Renal cortex interstitium (tissue), 15 donors: ENCODE measurements at places on chromosomes 7 and 10. TPM values are rescaled to one million over a fixed set of nuclear protein-coding genes. Genes with fewer than 3 reads are reported as not detected.
A peak's percentile ranks its signal among the peaks of the same experiment; 100 is the strongest.

- no peak for DNase-seq
Observed at GRCh38 chr7:584122-584465, 64.4 kb upstream of the PDGFA start.

- DNase-seq = no peak
Observed at GRCh38 chr10:119346095-119346832, 138.9 kb downstream of the GRK5 start.

The C10orf90 gene
- 0.70 TPM for polyA plus RNA-seq

The RARRES2 gene
- 53.5 TPM for polyA plus RNA-seq

DNA sequence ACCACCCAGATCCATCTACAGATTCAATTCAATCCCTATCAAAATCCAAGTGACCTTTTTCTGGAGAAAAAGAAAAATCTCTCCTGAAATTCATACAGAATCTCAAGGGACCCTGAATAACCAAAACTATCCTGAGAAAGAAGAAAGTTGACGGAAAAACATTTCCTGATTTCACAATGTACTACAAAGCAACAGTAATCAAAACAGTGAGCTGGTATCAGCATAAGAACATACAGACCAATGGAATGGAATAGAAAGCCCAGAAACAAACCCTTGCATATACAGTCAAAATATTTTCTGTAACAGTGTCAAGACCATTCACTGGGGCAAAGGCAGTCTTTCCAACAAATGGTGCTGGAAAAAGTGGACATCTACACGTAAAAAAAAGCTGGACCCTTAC is 89.9 kb downstream of the JMJD1C start:
- DNase-seq = no peak

- DNase-seq = peak; percentile 14
Observed at GRCh38 chr7:25951414-25952260, 200.4 kb upstream of the NFE2L3 start.

- no peak for DNase-seq
Observed at GRCh38 chr10:89032141-89032891, 41.7 kb downstream of the FAS start.

GRCh38 chr7:41698114-41698513 is 4.8 kb downstream of the INHBA start:
- DNase-seq = no peak

DNA sequence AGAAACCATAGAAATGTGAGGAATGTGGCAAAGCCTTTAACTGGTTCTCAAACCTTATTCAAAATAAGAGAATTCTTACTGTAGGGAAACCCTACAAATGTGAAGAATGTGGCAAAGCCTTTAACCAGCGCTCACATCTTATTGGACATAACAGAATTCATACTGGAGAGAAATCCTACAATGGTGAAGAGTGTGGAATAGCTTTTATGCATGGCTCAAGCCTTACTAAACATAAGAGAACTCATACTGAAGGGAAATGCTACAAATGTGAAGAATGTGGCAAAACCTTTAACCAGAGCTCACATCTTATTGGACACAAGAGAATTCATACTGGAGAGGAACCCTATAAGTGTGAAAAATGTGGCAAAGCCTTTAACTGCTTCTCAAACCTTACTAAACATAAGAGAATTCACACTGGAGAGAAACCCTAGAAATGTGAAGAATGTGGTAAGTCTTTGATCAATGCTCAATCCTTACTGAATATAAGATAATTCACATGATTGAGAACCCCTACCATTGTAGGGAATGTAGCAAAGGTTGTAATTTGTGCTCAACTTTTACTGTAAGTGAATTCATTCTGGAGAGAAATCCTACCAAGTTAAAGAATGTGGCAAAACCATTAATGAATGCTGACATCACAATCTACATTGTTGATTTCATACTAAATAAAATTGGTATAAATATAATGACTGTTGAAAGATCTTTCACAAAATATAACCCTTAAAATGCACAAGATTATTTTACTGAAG is 142.5 kb upstream of the ZNF479 start:
- DNase-seq = no peak

The GIMAP8 gene
- polyA plus RNA-seq = 9.4 TPM

DNA sequence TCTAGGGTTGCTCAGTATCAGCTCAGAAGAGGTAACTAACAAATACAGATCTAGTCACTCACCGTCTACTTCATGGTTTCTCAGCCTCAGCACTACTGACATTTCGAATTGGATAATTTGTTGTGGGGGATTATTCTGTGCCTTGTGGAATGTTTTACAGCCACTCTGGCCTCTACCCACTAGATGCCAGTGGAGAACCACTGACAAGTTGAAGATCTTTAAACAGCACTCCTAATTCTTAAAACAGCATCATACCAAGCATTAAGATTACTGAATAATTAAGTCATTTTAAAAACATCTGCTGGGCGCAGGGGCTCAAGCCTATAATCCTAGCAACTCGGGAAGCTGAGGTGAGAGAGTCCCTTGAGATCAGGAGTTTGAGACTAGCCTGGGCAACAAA is 82.6 kb downstream of the UPF2 start:
- DNase-seq = no peak

- DNase-seq = peak; percentile 12
Observed at GRCh38 chr7:117322741-117323304, at the start of gene WNT2. TSS of gene WNT2 (minus strand) at chr7:117323058. CDS start at chr7:117322989, 69 bp downstream.

DNA sequence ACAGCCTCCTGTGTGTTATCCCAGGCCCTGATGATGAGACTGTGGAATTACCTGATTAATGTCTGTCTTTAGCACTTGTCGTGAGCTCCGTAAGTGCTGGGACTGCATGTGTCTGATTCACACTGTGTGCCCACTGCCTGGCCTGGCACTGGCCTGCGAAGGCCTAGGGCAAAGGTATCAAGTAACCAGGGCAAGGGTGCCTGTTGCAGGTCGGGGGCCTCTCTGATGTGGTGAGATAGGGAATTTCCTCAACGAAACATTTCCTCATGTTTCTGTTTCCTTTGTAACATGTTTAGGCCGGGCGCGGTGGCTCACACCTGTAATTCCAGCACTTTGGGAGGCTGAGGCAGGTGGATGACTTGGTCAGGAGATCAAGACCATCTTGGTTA is 50.4 kb downstream of the LHPP start:
- DNase-seq = no peak

The SLC16A9 gene
- 50.2 TPM for polyA plus RNA-seq

GRCh38 chr10:33626798-33627466 is 292.5 kb upstream of the NRP1 start:
- DNase-seq = no peak

DNA sequence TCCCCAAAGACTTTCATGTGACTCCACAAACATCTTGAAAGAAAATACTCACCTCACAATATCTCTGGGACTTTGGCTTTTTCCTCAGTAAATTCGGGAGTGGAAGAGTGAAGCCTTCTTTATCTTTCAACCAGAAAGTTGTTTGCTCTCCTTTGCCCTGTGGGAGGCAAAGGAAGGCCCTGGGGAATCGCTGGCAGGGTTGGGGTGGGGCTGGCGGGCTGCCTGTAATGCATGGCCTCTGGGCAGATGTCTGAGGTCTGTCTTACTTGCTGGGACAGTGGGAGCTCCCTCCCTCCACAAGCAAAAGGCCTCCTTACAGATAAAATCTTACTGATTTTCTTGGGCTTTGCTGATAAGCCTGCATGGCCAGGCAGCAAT is 24.9 kb downstream of the TECTB start:
- DNase-seq = no peak

The CALN1 gene
- 1.3 TPM for polyA plus RNA-seq

- DNase-seq = no peak
Observed at GRCh38 chr10:78539247-78539766, 505.6 kb downstream of the RPS24 start.

The KCNIP2 gene
- 8.1 TPM for polyA plus RNA-seq

- no peak for DNase-seq
Observed at GRCh38 chr7:116218051-116218645, 7.8 kb downstream of the TES start.

DNA sequence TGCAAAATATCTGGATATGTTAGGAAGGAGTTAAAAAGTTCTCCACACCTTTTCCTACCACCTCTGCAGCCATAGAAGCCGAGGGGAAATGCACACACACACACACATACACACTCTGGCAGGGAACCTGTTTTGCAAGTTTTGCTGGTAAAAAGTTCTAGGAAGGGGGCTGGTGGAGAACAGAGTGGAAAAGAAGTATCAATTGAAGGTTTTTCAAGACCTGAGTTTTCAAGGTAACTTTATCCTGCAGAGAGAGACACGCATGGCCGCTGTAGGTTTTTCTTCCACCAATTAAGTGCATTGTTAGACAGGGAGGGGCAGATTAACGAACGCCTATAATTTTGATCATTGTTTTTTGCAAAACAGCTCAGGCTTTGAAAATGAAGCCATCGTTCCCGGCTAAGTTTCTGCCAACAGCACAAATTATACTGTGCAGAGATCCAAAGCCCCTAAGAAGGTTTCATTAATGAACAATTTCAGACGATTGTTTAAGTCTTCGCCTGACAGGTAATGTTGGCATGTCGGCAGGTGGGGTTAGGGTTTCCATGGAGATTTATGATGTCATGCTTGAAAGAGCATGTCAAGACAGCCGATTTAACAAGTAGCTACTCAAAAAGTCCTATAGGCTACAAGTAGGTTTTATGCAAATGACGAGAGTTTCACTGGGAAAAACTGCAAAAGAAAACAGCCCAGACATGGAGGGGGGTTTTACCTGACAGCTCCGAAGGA is 29.7 kb downstream of the KIAA1217 start:
- no peak for DNase-seq

GRCh38 chr10:29751240-29751639 is 116.5 kb upstream of the SVIL start:
- no peak for DNase-seq

- DNase-seq = peak; percentile 31
Observed at GRCh38 chr7:143003393-143004051, 23.4 kb downstream of the OR9A2 start.

DNA sequence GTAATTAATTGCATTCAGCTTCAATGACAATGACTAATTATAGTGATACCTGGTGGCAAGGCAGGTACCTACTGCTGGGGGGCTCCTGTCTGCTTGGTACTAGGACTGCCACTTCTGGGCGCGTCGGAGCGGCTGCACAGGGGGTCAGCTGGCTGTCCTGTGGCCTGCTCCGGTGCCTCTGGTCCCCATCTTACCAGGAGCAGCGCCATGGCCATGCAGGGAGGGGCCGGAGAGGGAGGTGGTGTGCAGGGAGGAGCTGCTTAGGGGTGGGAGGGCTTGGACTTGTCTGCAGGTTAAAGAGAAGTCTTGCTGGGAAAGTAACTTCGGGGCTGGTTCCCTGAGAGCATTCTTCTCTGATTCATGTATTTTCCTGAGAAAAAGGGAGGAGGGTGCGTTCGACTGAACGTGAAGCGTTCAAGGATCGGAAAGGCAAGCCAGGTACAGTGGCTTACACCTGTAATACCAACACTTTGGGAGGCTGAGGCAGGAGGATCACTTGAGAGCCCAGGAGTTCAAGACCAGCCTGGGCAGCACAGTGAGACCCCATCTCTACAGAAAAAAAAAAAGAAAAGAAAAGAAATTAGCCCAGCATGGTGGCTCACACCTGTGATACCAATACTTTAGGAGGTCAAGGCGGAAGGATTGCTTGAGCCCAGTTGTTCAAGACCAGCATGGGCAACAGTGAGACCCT is 15.4 kb downstream of the CUX1 start:
- no peak for DNase-seq

DNA sequence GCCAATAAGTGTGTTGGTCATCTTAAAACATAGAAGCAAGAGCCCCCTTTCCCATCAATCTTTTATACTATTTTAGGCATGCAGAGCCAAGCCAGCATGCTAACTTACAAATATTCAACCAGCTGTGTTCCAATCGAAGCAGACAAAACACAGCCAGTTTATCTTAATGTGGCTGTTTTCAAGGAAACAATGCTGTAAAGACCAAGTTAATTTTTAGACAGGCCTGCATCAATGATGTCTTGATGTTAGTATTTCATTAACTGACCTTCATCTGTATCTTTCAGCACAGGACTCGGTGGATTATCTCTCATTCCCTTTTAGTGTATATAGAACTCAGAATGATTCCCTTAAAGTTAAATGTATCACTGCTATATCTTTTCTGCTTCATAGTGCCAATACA is 262.0 kb upstream of the ZWINT start:
- no peak for DNase-seq

DNA sequence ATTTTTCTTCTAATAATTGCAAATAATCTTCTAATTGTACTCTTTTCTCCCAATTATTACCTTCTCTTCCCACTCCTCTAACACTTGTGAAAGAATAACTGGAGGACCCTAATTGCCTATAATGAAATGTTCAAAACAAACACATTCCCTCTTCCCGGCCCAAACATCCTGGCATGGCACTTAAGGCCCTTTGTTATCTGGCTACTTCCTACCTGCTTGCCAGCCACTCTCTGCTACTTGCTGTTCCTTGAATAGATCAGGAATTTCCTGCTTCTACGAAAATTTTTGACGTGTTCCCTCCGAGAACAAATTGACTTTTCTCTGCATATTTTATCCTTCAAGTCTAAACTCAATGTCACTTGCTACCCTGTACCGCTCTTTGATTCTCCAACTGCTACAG is 56.1 kb upstream of the NOBOX start:
- DNase-seq = no peak

- no peak for DNase-seq
Observed at GRCh38 chr10:94205396-94205831, 157.3 kb downstream of the NOC3L start.

GRCh38 chr10:47024399-47025252 is 113.4 kb downstream of the PTPN20 start:
- peak; percentile 40 for DNase-seq

- no peak for DNase-seq
Observed at GRCh38 chr7:122260336-122260735, 44.2 kb downstream of the FEZF1 start.

DNA sequence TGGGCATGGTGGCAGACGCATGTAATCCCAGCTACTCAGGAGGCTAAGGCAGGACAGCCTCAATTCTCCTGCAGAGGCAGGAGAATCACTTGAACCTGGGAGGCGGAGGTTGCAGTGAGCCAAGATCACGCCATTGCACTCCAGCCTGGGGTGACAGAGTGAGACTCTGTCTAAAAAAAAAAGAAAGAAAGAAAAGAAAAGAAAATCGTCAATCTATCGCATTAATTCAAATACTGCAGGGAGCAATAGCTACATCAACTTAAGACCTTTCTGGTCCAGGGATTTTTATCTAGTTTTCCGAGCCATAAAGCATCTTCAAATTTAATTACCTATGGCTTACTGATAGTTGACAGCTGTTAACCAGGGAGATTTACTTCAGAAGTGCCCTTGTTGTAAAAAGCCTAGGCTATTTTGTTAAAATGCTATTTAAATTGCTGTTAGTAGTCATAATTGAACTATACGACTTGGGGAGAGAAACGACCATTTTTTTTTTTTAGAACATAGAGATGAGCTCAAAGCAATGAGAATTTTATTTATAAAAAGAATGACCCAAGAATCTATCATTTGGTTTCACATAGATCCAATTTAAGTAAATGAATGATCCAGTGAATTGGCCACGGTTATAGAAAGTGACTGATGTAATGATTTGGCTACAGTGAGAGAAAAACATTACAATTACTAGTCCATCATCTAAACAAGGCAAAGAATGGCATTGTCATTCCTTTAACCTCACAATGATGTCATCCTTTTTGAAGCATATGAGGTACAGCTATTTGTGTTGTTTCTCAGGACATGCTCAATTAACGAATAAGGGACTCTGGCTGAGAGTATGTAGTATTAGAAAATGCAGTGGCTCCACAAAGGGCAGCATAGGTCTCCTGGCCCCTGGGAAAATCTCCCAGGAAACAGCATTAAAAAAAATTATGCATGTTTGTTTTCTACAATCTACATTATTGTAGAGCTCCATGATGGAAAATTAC is 85.3 kb downstream of the SEMA3C start:
- DNase-seq = no peak
